ENCODE measurements at places on chromosomes 2 and 18.

DNA sequence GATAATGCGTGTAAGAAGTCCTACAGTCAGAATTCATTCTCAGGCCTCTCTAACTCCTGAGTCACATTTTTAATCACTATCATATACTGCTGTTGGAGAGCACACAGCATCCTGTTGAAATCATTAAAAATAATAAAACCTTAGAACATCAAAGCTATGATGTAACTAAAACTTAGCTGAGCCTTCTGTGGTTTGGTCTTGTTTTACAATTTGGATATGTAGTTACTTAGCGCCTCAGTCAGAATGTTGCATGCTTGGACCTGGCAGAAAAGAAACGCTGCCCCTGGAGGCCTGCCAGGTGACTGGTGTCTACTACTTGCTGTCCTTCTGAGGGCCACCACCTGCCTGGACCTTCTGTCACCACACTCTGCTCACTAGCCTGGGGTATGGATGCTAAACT lies 261.1 kb upstream of the RASGRP3 start:
- DNase-seq, result no peak

GRCh38 chr2:19722531-19722971 lies 179.2 kb downstream of the TTC32 start:
- DNase-seq, result no peak

DNA sequence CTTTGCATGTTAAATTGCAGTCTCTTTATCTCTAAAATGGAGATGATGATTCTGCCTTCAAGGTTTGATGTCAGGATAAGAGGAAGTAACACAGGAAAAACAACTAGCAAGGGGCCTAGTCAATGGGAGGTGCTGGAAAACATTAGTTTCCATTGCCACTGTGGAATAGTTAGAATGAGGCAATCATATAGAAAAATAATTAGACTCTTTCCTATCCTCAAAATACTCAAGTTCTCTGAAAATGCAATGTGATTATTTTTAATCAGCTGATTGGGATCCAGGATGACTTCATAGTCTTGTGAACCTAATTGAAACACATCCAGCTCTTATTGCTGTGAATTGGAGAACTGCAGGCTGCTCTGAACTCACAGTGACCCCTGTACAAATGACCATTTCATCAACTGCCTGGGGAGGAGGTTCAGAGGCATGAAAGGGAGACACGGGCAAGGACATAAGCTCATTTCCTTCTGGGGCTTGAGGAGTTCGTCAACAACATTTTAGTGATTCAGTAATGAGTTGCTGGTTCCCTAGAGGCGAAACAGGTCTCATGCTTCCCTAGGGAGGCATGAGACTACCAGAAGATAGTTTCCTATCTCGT lies 422.5 kb downstream of the LPIN1 start:
- no peak for DNase-seq

- DNase-seq, result no peak
Observed at GRCh38 chr2:7752291-7752690, 835.1 kb downstream of the RNF144A start.

GRCh38 chr18:27668158-27668557 lies 483.1 kb upstream of the CHST9 start:
- no peak for DNase-seq

DNA sequence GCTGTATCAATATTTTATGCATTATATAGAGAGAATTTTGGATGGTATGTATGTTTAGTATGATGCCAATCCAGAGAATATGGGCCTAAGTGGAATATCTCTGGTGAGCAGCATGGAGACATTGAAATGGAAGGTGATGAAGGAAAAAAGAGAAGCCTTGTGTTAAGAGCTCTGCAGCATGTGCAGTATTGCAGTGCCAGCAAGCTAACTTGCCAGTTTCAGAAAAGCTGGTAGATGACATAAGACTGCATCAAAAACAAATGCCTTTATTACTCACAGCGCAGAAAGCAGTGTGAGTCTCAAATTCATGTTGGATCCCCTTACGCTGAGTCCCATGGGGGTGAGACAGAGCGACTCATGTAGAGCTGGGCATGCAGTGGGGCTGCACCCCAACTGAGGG lies 280.2 kb downstream of the CTNNA2 start:
- DNase-seq, result no peak

GRCh38 chr2:166464187-166464586 lies 29.9 kb downstream of the SCN7A start:
- no peak for DNase-seq

- DNase-seq, result no peak
Observed at GRCh38 chr2:68687018-68687417, 43.6 kb downstream of the PROKR1 start.

GRCh38 chr2:621303-622099 lies 55.7 kb downstream of the TMEM18 start:
- no peak for DNase-seq

DNA sequence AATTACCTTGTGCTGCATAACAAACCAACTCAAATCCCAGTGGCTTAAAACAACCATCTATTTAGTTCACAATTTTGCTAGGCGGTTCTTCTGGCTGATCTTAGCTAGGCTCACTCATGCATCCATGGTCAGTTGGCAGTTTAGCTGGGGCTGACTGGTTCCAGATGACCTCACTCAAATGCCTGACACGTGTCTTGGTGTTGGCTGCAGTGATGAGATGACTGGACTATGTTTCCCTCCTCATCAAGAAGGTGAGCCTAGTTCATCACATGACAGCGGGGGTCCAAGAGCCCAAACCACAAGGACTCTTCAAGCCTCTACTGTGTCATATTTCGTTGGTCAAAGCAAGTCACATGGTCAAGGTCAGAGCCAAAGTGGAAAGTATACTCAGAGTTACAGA lies 42.7 kb upstream of the ACTR3 start:
- no peak for DNase-seq

- no peak for DNase-seq
Observed at GRCh38 chr2:9263428-9263827, 56.8 kb downstream of the ASAP2 start.

- DNase-seq, result no peak
Observed at GRCh38 chr2:231795525-231796327, 9.5 kb downstream of the COPS7B start.

- no peak for DNase-seq
Observed at GRCh38 chr2:9201185-9201891, 5.3 kb upstream of the ASAP2 start.

DNA sequence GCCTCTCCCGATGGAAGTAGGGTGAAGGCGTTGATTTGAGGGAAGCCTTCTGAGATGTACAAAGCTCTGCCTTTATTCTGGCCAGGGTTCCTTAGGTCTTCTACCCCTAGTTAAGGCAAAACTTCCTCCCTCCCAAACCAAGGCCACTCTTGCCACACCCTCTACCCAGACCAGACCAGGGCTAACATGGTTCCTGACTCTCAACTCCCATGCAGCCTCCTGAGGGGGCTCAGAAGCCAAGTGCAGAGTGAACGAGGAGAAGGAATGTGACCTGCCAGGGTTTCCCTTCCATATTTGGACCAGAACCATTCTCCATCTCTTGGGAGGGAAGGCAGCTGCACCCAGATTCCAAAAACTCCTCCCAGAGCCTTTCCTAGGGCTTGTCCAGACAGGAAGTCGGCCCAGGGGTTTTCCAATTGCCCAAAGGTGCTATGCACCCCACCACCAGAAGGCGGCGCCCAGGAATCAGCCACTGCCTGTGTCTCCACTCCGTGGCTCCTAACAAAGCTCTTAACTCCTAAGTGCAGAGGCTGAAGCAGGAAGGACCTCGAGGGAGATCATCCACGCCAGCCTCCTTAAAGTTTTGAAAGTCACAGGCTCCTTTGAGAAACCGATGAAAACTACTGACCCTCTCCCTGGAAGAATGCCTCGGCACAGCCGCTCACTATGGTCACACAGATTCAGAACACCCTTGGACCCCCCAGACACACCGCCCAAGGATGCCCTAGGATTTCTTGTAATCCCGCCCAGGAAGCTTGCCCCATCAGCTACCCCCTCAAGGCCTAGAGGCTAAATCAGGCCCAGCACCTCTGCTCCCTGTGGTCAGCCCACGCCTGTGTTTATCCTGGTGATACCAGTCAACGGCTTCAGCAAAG lies 157.8 kb downstream of the SMAD2 start:
- no peak for DNase-seq

GRCh38 chr2:85988175-85988913 lies 99.6 kb upstream of the ST3GAL5 start:
- DNase-seq, result no peak

DNA sequence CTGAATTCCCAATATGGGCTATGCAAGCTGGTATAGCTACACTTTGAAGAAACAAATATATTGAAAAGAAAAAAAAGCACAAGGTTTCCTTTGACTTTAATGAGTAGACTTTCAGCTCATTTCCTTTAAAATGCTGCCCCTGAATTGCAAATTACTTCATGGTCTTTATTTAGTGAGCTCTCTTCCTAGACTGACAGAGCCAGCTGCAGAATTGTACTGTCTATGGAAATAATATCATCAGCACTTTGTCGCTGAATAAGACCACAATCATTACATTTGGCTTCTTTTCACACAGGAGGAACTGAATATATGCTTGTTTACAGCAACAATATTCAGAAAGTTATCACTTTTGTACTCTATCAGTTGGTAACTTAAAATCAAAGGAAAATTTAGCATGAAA lies 41.7 kb downstream of the ARL5A start:
- no peak for DNase-seq

DNA sequence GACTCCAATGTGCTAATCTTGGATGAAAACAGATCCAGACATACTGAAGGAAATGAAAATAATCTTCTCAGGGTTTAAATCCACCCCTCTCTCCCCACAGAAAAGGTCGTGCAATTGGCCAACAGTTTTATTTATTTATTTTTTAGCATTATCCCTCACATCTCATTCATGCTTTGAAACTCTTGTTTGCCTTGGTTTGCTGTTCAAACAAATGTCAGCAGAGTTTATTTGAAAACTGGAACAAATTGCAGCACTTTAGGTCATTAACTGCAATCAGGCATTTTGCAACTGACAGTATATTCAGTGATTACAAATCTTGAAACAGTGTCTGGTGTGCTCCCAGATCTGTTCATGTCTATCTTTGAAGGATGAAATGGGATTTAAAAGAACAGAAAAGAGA lies 220.6 kb downstream of the SLC4A10 start:
- no peak for DNase-seq

- no peak for DNase-seq
Observed at GRCh38 chr2:131077966-131078365, 15.3 kb downstream of the FAM168B start.

DNA sequence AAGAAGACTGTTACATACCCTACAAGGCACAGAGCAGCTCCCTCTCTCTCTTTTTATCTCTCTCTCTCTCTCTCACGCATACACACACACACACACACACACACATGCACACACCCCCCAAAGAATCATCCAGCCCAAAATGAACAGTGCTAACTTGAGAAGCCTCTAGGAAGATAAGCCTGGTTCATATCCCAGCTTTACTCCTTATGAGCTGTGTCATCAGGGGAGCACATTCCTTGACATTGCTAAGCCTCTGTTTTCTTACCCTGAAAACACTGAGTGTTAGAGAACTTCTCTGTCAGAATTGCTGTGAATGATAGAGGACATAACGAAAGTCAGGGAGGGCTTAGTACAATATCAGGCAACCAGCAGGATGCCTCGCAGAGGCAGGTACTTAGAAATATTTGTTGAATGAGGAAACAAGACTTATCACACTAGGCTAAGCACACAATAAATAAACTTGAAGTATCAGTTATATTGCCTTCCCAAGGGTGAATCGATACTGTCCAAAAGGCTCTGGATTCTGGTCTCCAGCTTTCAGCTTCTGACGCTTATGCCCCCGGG lies 725.6 kb upstream of the ID2 start:
- DNase-seq, result no peak

- no peak for DNase-seq
Observed at GRCh38 chr2:171991027-171991426, 8.7 kb upstream of the METAP1D start.

GRCh38 chr2:60000686-60001085 lies 552.8 kb downstream of the BCL11A start:
- no peak for DNase-seq

DNA sequence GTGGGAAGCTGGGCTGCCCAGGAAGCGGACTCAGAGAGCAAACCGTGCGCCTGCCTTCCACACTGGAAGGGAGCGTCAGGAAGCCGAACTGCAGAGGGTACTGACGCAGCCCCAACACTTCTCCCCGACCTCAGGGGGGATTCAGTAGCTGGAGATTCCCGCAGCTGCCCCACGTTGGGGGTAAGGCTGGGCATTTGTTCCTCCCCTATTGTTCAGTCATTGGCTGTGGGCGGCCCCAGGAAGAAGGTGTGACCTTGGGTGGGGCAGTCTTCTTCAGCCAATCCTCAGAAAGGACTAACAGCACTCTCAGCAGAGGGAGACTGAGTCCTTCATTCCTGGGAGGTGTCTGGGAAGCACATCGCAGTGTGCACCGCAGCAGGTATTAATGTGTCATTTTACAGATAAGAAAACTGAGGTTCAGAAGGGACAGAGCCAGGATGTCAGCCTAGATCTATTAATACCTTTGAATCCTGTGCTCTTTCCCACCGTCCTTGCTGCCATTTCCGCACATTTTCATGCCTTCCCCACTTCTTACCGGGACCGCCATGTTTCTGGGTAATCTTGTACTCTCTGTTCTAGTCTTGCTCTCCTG lies 12.1 kb upstream of the C18orf32 start:
- DNase-seq, result no peak

DNA sequence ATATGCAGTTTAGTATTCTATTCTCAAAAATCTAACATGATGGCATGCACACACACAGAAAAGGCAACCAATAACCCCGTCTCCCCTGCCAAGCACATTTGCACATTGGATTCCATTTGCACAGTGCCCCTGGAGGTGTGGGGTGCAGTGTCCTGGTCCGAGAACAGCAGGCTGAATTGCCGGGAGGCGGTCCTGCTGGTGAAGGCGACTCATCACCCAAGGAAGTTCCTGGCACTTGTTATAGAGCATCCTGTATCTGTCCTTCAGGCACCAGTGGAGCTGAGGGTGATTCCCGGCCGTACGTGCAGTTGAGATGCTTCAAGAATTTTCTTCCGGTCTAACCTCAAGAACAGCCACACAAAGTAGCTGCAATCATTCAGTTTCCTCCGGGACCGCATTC lies 73.0 kb upstream of the RAB12 start:
- DNase-seq, result no peak

DNA sequence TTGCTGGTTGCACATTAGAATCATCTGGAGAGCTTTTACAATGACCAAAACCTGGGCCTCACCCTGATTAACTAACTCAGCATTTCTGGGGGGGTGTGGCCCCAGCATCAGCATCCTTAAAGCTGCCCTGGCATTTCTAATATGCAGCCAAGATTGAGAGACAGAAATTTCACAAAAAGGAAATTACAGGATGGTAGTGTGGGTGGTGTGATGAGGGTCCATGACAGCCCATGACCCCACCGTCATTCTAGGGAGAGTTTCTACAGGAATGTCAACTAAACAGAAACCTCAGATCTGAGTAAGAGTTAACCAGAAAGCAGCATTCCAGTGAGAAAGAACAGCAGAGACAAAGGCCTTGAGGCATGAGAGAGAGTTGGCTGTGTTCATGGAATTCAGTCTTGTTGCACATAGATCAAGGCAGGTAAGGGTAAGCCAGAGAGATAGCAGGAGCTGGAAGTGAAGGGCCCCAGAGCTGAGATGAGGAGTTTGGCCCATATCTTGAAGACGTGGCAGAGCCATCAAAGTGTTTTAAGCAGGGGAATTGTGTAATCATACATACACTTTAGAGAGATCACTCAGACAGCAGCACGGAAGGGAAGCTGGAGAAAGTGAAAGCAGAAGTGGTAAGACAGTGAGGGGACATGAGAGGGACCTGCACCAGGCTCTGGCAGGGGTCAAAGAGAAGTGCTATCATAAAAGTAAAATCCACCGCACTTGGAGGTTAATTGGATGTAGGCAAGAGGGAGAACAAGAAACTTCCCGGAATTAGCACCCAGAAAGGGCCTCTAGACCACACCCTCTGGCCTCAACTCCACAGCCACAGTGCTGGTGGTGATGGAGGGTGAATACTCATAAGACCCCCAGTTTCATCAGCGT lies 7.8 kb upstream of the TRABD2A start:
- DNase-seq, result no peak

All from RWPE2 (cell line).